Stimulated activated CD4-positive, alpha-beta T cell treated with anti-CD3 and anti-CD28 coated beads, Interleukin-1b, Interleukin-23, amount 100 ng/mL, for 1 hour (primary cell): ENCODE measurements at places on chromosomes 2 and 18.

DNA sequence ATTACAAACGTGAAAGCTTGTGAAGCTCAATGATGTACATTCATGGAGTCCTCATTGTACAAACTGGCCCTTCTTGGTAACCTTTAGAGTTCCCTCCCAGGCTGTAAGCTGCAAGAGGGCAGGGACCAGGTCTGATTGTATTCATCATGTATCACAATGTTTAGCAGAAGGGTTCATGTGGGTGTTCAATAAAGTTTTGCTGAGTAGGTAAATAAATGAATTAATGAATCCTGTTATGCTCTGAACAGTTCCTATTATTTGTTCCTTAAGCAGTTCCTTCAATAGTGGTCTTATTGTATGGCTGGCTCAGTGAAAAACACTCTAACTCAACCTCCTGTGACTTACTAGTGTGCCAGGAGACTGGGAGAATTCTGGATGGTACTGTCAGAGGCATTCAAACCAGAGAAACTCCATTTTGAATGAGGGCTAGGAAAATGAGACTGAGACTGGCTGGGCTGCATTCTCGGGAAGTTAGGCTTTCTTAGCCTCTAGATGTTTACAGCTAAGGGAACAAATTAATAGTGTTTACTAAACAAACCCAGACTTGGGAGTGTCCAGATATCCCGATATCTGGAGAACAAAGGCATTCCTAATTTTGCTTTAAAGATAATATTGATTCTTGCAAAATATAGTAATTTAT, 1.8 kb upstream of the ACVR1 start:
- DNase-seq: no peak

DNA sequence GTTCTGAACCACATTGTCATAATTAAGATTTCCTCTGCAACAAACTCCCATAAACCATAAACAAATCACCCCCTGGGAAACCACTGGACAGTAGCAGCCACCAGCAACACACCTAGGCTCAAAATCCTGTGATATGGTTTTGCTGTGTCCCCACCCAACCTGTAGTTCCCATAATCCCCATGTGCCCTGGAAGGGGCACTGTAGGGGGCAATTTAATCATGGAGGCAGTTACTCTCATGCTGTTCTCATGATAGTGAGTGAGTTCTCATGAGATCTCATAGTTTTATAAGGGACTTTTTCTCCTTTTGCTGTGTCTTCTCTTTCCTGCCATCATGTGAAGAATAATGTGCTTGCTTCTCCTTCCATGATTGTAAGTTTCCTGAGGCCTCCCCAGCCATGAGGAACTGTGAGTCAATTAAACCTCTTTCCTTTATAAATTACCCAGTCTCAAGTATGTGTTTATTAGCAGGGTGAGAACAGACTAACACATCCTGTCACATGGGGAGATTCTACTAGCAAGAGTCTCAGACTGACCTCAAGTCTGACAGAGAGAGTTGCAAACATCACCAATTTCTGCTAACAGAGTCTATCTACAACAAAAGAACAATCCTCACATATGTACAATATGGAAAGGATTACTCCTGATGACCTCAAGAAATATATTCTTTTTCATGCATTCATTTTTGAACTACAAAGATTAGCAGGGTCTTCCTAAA, 182.6 kb downstream of the GRB14 start:
- DNase-seq: no peak

DNA sequence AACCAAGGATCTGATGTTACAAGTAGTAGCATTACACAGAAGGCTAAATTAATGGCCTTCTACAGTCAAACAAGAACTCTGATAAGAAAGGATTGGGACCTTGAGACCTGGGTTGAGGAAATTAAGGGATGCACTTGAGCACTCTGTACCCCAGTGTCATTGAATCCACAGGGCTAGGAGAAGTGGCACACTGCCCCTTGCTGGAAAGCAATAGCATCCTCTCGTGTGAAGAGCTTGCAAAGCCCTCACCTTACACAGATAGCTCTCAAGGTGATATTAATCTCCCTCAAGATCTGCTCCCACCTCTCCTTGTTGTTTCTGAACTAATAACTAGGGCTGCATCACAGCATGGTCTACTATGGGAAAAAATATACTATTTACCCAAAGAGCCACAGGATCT, 26.5 kb upstream of the CHST9 start:
- no peak for DNase-seq

- no peak for DNase-seq
Observed at GRCh38 chr2:191204433-191204832, 40.8 kb upstream of the MYO1B start.

GRCh38 chr2:70115646-70116442, 28.6 kb downstream of the PCBP1 start:
- no peak for DNase-seq
